ENCODE measurements at places on chromosomes 2 and 18.

DNA sequence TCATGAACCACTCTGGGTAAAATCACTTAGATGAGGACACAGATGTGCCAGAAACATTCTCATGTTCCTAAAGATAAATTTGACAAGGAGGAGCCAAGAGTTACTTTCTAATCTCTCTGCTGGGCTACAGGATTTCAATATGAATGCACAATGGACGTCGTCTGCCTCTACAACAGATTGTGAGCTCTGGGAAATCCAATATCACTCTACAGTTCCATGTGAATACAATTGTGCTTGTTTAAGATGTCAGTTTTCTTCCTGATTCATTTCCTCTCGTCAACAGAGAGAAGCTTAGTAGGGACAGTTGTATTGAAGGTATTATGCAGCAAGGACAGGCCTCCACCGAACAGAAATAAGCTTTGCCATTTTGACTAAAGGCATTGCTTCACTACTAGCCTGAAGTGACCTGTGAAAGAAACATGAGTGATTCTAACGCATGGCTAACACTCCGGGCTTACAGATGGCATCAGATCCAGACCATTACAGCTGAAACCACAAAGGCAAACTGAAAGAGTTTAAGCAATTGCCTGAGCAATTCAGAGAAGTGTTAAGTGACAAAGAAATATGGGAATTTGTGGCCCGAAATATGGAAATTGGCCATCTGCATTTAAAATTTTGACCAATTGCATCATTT, 1591.5 kb downstream of the LRP1B start:
- DNase-seq = no peak

DNA sequence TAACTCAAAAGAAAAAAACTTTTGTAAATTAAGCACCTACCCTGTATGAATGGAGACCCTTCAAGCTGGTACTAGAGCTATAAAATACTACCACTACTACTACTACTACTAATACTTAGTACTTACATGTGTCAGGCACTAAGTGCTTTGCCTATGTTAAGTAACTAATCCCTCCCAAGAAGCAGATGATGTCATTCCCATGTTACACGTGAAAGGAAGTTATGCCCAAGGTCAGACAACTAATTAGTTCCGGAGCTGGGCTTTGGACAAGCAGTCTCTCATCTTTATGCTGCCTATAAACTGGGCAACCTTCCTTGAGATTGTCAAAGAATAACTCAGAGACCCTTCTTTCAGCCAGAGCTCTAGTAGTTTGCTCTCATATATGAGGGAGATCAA, 13.9 kb upstream of the ATP6V1B1 start:
- DNase-seq = no peak

DNA sequence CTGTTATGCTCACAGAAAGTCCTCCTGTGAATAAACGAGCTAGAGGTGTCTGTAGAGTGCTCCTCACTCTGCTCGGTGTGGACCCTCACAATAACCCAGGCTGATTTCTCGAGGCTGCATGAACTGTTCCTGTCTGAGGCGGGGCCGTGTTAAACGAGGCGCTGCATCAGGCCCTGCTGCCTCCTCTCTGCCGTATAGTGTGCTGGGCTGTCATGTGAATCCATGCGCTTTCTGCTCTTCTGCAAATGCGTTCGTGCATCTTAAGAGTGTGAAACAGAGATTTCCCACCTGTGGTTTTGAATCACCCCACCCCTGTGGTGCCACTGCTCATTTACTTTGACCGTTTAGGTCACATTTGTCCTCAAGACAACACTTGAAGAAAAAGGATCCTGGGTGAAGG, 26.2 kb downstream of the TRAF3IP1 start:
- no peak for DNase-seq

GRCh38 chr2:45957533-45958227, 306.2 kb downstream of the PRKCE start:
- DNase-seq = no peak

GRCh38 chr2:220499225-220499624, 871.8 kb downstream of the SLC4A3 start:
- no peak for DNase-seq

- DNase-seq = no peak
Measured at GRCh38 chr18:79569720-79570119, 109.9 kb upstream of the CTDP1 start.

- peak; percentile 81 for DNase-seq
Measured at GRCh38 chr2:64767670-64768468, 114.2 kb upstream of the SERTAD2 start.

GRCh38 chr18:473802-474201, 26.7 kb downstream of the COLEC12 start:
- no peak for DNase-seq

DNA sequence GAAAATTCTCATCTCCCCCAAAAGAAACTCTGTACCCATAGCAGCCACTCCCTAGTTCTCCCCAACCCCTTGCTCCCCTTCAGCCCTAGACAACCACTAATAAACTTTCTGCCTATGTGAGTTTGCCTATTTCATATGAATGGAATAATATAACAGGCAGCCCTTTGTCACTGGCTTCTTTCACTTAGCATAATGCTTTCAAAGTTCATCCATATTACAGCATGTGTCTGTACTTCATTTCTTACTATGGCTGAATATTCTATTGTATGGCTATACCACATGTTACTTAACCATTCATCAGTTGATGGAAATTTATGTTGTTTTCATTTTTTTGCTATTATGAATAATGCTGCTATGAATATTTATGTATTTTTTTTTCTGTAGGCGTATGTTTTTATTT, 442.9 kb downstream of the SLC4A3 start:
- no peak for DNase-seq

- DNase-seq = no peak
Measured at GRCh38 chr18:13158428-13158827, 60.1 kb upstream of the LDLRAD4 start.

GRCh38 chr2:71534826-71535225, 81.5 kb downstream of the DYSF start:
- no peak for DNase-seq

DNA sequence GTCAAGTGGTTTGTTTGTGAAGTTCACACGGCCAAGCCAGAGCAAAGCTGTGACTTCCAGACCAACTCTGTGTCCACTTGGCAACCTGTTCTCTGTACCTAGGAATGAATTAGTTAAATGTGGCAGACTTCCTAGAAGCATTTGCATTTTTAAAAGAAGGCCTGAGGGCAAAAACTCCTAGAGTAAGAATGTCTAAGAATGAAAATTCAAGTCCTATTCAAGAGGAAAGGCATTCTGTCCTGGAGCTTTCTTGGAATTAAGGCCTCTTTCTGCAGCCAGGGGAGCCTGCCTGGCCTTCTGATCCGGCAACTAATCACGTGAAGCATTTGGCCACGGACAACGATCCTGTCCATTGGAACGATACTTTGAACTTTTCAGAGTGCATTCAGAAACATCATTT, 155.0 kb downstream of the SETBP1 start:
- no peak for DNase-seq

GRCh38 chr2:84938194-84938879, 32.6 kb upstream of the KCMF1 start:
- no peak for DNase-seq

GRCh38 chr2:183348492-183348891, 224.2 kb downstream of the NUP35 start:
- no peak for DNase-seq

DNA sequence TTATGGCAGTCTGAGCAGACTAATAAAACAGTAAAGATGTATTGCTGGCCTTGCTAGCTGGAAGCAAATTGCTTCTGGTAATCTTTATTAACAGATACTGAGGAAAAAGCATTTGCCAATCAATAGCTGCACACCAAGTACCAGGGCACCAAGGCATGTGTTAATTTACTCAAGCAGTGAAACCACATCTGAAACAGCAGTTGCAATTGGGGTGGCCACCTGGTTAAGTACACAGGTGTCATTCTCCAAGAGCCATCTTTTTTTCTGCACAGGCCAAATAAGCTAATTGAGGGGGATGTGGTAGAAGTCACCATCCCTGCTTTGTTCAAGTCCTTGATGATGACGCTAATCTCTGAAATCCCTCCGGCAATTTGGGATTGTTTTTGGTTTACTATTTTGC, 8.6 kb upstream of the SEH1L start:
- DNase-seq = no peak

DNA sequence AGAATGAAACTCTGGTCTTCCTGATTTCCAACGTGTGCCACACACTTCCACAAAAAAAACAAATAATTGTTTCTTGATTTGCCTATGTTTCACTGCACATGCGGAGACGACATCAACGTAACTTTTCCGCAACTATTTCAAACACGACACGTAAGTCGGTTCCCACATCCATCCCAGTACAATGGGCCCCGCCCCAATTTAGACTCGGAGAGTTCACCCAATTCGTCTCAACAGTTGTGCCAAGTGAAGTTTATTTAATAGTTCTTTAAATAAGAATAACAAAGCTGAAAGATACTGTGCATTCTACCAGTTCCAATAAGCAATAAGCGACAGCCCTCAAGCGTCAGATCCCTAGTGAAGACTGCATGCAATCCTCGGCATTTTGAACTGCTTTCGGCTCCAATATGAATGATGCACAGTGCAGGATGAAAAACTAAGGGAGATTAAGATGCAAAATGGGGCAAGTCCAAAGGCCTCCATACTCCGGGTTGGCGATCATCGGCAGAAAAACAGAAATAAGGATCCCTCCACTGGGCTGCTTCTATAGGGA, 664 bp downstream of the CCT4 start:
- DNase-seq = no peak

Data from CD8-positive, alpha-beta T cell (primary cell).